ENCODE measurements at places on chromosomes 5 and 9.

DNA sequence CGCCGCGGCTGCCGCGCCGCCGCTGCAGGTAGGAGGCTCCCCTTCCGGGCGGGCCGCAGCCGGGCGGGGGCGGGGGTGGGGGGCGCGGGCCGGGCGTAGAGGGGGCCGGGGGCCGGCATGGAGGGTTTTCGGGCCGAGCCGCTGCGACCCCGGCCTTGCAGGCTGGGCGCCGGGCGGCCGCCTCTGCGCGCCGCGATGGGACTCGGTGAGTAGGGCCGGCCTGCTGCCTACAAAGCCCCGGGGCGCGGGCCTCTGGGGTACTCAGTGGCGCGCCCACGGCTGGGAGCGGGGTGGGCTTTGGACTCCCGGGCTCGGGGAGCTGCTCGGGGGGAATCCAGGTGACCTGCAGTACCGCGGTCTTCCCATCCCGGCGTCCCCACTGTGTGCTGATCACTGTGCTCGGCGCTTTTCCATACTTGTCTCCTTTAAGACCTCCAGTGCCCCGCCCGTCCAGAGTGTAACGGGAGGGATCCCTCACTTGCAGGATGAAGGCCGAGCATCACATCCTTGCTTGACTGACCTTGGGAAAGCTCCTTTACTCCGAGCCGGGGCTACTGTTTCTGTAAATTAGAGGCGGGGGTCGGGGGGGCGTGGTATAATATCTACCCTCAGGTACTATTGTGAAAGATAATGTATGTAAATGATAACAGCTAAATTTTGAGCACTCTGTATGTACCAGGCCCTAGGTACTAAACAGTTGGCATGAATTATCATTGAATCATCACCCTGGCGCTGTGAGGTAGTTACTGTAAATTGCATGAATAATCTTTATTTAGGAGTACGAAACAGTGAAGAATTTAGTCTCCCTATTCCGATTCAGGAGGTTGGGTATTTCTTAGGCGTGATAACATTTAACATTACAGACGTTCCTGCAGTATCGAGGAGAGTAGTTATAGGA is 672 bp downstream of the MSANTD3 start:
- no peak for DNase-seq

DNA sequence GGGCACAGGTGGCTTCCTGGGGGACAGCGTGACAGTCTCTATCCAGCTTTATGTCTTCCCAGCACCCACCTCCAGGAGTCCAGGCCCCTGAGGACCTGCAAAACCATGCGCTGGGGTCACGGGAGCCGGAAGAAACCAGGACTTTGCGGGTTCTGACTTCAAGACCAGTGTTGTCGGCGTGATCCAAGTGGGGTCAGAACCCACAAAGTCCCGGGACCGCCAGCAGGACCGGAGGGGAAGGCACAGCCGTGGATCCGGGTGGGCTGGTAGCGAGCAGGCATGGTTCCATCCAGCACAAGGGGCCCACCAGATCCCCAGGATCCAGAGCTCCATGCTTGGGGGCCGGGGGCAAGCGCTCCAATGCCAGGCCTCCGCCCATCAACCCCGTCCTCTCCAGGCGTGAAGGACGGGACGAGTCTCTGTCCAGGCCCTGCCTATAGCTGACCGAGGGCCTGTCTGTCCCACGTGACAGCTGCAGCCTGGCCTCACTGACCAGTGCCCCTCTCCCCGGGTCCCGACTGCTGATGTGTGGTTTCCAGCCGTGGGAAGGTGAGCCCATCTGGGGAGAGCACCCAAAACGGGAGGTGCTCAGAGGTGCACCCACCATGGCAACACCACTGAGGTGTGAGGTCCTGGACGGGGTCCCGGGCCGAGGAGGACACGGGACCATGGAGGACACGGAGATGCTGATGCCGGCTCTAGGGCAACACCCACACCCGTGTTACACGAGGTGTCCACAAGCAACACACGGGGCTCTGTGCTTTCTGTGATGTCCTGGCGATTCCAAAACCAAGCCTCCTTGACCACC is 48.9 kb downstream of the SLC12A7 start:
- no peak for DNase-seq

GRCh38 chr5:179421144-179421901 is 76.1 kb upstream of the ADAMTS2 start:
- DNase-seq: no peak

DNA sequence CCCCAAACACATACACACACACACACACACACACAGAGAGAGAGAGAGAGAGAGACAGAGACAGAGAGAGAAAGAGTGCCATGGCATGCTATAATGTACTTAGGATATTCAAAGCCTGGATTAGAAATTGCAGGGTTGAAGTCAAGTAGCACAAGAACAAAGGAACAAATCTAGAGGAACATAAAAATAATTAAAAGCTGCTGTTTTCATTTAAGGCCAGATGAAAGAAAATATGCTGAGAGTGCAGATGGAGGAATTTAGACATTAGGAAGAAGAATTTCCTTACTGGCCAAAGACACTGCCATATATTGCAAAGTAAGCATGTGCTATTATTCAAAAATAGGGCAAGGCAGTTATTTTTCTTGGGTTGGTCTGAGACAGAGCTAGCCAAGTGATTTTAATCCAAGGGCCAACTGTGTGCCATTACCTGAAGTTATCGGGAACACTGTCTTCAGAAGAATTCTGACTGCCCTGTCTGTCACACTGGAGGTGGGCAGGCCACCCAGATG is 31.7 kb downstream of the HSD17B3 start:
- DNase-seq: no peak

DNA sequence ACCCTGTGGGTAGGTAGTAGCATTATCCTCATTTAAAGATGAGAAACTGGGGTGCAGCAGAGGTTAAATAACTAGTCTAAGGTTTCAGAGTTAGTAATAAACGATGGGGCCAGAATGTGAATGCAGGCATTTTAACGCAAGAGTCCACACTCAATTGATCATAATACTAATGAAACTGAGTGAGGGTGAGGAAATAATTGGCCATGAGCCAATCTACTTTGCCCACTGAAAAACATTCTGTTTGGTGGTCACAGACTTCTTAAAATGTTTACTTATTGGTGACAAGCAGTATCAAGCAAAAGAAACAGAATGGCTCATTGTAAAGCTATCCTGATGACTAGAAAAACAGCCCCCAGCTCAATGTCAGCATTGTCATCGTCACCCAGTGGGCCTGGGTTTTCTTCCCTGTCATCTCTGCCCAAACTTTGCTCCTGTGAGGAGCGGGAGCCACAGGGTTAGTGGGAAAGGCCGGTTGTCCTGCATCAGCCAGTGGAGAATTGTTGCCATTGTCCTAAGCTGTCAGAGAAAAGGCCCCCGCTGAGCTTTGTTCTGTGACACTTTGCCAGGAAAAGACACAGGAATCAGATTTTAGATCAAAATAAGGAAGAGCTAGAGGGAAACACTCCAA is 77.3 kb upstream of the MAN2A1 start:
- DNase-seq: no peak

All from MV-4-11 (cell line).